ENCODE measurements at places on chromosomes 7 and 10. TPM values are rescaled to one million over a fixed set of nuclear protein-coding genes. Genes with fewer than 3 reads are reported as not detected.

DNA sequence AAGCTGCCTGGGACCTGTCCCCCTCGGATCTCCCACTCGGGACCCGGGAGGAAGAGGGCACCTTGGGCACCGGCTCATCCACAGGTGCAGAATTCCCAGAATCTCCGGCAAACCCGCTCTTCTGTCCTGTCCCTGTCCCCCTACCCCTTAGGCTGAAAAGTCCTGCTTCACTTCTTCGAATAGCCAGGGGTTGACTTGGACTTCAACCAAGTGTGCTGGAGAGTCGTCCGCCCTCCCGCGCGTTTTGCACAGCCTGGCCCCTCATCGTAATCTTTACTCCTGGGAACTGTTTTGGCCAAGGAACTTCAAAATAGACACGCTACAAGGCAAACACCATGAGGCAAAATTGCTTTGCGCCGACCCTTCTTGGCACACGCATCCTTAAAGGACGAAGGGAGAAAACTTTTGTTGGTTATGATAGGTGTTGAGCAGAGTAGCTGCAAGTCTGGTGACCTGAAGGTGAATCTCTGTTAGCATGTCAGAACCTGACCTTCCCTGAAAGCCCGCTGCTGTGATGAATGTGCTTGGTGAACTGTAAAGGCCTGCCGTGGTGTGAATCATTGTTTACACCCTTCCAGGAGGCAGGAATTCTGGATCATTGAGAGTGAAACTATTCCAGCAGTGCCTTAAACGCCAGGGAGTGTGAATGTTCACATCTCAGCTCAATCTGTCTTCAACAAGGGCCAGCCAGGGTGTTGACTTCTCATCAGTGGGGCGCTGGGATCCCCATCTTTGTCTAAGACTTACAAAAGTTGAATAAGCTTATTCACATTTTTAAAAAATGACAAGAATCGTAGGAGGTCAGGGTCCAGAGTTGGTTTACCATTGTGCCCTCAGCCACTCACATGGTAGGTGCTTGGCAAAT lies 589 bp upstream of the RAPGEF5 start:
- peak overlapping the region; percentile 88 for H3K27ac ChIP-seq
- H3K4me1 ChIP-seq = no peaks in the 10 kb centered on the region
- peak; percentile 72 for DNase-seq
- H3K4me3 ChIP-seq = peak overlapping the region; percentile 25

Gene MRLN
- not detected for total RNA-seq

- no peak for DNase-seq
- H3K4me1 ChIP-seq = no peaks in the 10 kb centered on the region
- peak overlapping the region; percentile 39 for H3K27ac ChIP-seq
- no peak overlapping the region for H3K4me3 ChIP-seq
Measured at GRCh38 chr10:63699785-63700613, 178.8 kb downstream of the REEP3 start.

Gene ACTL6B
- total RNA-seq = 0.29 TPM

- no peaks in the 10 kb centered on the region for H3K4me1 ChIP-seq
- DNase-seq = no peak
- H3K36me3 ChIP-seq = no peaks in the 10 kb centered on the region
- no peak overlapping the region for H3K27ac ChIP-seq
- H3K27me3 ChIP-seq = no peaks in the 10 kb centered on the region
- no peak overlapping the region for H3K4me3 ChIP-seq
Measured at GRCh38 chr7:156927571-156928405, 21.7 kb upstream of the NOM1 start.

Gene STOX1
- 0.74 TPM for total RNA-seq

GRCh38 chr10:15609246-15609645 lies 110.5 kb downstream of the ITGA8 start:
- H3K27ac ChIP-seq = no peak overlapping the region
- H3K4me1 ChIP-seq = no peaks in the 10 kb centered on the region
- DNase-seq = no peak
- no peak overlapping the region for H3K4me3 ChIP-seq
- no peaks in the 10 kb centered on the region for H3K27me3 ChIP-seq
- no peaks in the 10 kb centered on the region for H3K36me3 ChIP-seq

- H3K4me1 ChIP-seq = peaks cover 6% of the 10 kb centered on the region
- H3K27me3 ChIP-seq = no peaks in the 10 kb centered on the region
- H3K36me3 ChIP-seq = no peaks in the 10 kb centered on the region
- DNase-seq = no peak
- peak overlapping the region; percentile 51 for H3K27ac ChIP-seq
- no peak overlapping the region for H3K4me3 ChIP-seq
Measured at GRCh38 chr7:134452419-134452838, 6.5 kb downstream of the AKR1B1 start.

- no peak overlapping the region for H3K27ac ChIP-seq
- DNase-seq = no peak
- H3K4me3 ChIP-seq = no peak overlapping the region
- no peaks in the 10 kb centered on the region for H3K36me3 ChIP-seq
Measured at GRCh38 chr7:42269161-42269560, 32.2 kb upstream of the GLI3 start.

DNA sequence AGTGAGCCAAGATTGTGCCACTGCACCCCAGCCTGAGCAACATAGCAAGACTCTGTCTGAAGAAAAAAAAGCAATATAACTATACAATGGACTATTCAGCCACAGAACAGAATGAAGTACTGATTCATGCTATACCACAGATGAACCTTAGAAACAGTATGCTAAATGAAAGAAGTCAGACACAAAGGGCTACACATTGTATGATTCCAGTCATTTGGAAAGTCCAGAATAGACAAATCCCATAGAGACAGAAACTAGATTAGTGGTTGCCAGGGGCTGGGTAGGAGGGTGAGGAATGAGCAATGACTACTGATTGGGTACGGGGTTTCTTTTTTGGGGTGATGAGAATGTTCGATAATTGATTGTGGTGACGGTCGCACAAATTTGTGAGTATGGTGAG lies 9.6 kb upstream of the CFAP70 start:
- no peaks in the 10 kb centered on the region for H3K36me3 ChIP-seq
- H3K27ac ChIP-seq = no peak overlapping the region
- DNase-seq = no peak
- no peaks in the 10 kb centered on the region for H3K4me1 ChIP-seq
- H3K4me3 ChIP-seq = no peak overlapping the region

DNA sequence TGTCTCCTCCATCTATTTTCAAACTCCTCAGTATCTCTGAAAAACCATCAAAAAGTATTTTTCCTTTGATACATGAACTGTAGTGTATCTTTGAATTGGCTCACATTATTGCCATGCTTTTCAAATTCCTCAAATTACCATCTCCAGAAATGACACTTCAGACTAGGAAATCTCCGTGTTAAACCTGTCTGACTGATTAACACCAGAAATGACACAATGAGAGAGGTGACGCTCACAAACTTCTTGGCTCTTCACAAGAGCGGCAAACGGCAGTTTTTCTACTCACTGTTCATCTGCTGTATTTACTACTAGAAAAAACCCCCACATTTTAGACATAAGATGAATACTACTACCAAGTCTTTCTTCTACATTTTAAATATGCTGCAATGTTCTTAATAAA lies 56.6 kb downstream of the MKX start:
- no peak overlapping the region for H3K27ac ChIP-seq
- DNase-seq = no peak
- no peaks in the 10 kb centered on the region for H3K36me3 ChIP-seq
- no peaks in the 10 kb centered on the region for H3K27me3 ChIP-seq
- no peak overlapping the region for H3K4me3 ChIP-seq
- no peaks in the 10 kb centered on the region for H3K4me1 ChIP-seq

- H3K27ac ChIP-seq = no peak overlapping the region
- H3K36me3 ChIP-seq = peaks cover 12% of the 10 kb centered on the region
- no peak for DNase-seq
- H3K4me1 ChIP-seq = no peaks in the 10 kb centered on the region
Measured at GRCh38 chr10:113692271-113692670, 12.6 kb downstream of the CASP7 start.
